ENCODE measurements at places on chromosomes 6 and 20. TPM values are rescaled to one million over a fixed set of nuclear protein-coding genes. Genes with fewer than 3 reads are reported as not detected.

- DNase-seq, result no peak
Measured at GRCh38 chr6:10719296-10719963, 3.4 kb upstream of the TMEM14C start.

DNA sequence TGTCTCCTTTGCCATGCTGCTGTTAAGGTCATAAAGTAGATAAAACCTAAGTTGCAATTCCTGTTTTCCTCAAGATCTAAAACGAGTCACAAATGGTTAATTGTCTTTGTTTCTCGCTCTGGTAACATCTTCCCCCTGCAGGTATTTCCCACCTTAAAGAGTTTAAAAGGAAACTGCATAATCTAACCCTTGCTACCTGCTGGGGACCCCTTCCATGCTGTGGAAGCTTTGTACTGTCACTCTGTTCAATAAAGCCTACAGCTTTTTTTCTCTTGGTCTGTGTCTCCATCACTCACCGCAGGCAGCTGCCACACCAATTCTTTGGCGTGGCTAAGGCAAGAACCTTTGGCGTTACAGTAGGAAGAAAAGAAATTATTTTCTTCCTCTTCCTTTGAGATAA, 117.7 kb upstream of the GJE1 start:
- no peak for DNase-seq

- DNase-seq, result no peak
Measured at GRCh38 chr20:17576215-17576614, 6.3 kb downstream of the DSTN start.

DNA sequence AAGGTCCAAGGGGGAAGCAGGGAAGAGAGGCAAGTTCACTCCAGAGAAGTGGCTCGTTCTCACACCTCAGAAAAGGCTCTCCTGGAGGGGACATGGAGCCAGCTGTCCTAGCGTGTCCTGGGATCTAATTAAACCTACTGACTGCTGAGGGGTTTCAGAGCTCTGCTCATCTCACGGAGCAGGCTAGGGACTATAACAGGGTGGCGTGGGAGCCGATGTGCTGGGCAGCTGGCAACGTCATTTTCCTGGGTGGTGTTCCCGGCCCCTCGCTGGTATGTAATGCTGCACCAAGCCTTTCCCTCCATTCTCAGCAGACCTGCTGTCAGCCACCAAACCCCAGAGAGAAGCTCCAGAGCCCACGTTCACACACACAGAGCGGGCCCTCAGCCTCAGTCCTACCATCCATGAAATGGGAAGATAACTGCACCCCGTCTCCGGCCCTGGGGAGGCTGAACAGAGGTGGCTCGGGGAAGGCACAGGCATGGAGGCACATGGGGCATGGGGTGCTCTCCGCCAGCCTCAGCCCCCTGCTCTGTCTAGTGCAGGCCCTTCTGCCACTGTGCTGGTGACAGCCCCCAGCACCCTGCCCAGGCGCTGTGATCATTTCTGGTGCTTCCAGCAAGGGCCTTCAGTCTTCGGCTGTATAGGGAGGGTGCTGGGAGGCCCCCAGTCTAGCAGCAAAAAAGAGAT, 1.9 kb downstream of the CST7 start:
- DNase-seq, result no peak

DNA sequence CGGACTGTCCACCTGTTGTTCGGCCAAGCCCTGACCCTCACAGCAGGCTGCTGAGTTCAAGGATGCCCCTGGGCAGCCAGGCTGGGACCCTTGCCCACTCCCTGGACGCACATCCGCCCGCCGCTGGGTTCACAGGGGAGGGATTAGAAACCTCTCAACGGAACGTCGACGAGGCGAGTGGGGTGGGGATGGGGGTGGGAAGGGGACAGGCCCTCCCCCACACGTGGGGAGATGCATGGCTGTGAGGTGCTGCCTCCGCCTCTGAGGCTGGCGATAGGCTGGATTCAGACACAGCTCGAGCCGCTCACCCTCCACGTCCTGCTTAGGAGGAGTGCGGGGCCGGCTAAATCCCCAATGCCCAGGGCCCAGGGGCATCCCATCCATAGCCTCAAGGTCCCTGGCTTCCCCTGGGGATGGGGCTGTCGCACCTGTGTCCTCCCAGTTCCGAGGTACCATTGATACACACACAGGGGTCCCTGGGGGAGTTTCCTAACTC, 90.6 kb upstream of the BHLHE23 start:
- no peak for DNase-seq

DNA sequence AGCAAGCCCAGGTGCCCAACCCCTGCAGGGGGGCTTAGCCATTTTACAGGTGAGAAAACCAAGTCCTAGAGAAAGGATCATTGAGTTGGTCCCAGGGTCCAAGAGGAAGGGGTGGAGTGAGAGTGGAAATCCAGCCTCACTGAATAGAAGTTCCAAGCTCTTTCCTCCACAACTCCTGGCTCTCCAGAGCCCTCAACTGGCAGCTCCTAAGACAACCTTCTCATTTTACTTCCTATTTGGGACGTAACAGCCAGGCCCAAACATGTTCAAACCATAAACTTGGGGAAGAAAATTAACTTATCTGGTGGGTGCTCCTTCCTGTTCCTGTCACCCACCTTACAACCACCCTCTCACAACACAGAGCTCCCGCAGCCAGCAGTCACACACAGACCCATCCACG, 57.9 kb downstream of the PRND start:
- DNase-seq, result no peak

WFDC10B gene
- total RNA-seq, result not detected

DNA sequence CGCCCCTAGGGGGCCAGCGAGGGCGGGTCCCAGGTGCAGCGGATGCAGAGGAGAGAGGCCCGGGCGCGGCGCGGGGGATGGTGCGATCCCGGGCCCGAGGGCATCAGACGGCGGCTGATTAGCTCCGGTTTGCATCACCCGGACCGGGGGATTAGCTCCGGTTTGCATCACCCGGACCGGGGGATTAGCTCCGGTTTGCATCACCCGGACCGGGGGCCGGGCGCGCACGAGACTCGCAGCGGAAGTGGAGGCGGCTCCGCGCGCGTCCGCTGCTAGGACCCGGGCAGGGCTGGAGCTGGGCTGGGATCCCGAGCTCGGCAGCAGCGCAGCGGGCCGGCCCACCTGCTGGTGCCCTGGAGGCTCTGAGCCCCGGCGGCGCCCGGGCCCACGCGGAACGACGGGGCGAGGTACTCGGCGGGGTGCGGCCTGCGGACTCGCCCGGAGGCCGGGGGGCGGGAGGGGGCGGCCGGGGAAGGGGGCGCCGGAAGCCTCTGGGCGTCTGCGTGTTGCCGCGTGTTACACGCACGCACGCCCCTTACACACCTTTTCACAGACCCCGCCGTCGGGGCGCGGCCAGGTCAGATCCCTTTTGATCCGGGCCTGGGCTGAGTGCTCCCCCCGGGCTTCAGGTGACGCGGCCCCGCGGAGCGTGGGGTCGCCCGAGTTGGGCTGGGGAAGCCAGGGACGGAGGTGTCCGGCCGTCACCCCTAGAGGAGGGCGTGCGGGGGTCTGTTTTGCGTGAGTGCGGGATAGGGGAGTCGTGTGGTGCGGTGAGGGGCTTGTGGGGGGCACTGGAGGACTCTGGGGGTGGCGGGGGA, 412 bp downstream of the TRIB3 start:
- no peak for DNase-seq

DNA sequence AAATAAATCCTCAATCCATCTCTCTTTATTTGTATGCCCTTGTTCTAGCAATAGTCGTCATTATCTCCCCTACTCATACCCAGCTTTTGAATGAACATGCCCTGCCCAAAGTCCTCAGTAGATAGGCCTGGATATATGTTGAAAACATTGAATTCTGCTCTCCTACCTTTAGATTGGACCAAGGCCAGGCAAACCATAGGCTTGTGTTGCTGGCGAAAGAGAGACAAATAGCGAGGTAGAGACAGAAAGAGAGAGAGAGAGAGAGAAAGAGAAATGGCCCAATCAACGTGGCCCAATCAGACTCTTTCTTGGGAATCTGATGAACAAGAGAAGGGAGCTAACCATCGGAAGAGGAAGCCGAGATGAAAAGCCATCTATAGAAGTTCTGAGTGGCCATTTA, 45.2 kb downstream of the NEDD9 start:
- no peak for DNase-seq

DNA sequence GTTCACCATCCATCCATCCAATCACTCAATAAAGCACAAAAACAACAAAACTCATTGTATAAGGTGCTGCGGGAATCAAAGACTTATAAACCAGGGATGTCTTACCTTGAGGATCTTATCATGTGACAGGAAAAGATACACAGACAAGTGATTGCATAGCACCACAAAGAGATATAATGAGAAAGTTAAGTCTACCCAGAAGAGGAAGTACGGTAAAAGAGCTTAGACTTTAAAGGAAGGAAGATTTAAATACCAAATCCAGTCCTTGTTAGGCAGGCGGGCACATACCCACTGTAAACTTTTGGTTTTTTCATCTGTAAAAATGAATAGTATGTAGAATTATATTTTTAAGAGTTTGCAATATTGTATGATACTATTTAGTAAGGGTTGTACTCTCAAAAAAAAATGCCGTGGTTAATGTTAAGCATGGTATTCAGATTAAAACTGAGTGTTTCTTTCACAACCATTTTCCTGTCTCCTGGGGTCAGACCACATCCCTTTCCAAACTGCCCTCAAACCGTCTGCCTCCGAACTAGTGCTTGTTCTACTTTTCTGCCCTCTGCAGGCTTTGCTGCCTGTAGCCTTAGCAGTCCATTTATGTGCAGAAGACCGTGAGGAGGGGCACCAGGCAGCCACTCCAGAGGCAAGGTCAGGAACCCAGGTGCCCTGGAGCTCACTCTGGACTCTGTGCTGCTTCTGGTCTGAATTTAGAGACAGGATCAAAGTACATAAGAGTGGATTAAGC, 179.5 kb upstream of the SYNDIG1 start:
- DNase-seq, result peak; percentile 14

- DNase-seq, result no peak
Measured at GRCh38 chr20:25549843-25550477, 35.4 kb downstream of the NINL start.

DNA sequence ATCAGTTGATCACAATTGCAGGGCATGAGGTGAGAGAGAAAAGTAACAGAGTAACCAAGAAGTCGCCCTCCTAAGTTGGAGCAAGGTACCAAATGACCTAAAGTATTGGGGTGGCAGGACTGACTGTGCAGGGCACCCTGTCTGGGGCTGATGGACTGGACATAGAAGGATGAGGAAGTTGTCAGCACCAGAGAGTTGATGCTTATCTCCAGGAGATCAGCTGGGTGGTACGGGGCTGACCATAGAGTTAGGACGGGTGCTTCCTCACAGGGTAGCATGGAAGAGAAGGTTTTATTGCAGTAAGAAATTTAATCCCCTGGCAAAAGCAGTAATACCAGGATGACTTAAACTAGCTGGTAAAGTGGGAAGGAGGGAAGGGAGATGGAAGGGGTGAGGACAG, 66.7 kb downstream of the TMEM170B start:
- DNase-seq, result no peak

DNA sequence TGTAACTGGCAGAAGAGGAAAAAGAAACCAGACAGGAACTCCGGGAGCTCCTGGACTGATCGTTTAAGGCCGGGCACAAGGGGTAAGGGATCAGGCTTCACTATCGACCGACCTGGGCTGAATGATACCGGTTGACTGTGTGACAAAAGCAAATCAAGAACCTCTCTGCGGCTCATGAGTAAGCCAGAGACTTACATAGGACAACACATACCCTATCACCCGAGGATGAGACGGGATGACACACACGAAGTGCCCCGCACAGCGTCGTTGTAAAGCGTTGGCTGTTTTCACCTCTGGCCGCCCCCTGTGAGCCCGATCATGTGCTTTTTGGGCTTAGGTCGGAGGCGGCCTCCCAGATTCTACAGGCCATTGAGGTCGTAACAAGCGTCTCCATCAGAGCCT, 695 bp upstream of the TGIF2 start:
- DNase-seq, result peak; percentile 56

DNA sequence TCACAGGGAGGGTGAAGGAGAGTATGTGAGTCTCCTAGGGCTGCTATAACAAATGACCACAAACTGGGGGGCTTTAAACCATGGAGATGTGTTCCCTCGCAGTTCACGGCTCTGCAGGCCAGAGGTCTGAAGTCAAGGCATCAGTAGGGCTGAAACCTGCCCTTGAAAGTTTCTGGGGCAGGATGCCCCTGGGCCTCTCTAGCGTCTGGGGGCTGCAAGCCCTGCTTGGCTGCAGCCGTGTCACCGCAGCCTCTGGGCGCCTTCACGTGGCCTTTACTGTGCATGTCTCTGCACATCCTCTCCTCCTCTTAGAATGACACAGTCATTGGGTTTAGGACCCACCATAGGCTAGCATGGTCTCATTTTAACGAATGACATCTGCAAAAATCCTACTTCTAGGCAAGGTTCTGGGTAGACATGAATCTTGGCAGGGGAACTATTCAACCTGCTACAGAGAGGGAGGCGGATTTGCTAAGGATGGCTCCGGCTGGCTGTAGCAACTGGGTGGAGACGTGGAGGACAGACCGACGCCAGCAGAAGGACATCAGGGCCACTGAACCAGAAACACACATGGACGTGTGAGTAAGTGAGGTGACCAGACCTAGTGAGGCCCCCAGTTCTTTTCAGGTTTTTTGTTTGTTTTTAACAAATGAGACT, 58.6 kb downstream of the PHACTR3 start:
- DNase-seq, result no peak

DNA sequence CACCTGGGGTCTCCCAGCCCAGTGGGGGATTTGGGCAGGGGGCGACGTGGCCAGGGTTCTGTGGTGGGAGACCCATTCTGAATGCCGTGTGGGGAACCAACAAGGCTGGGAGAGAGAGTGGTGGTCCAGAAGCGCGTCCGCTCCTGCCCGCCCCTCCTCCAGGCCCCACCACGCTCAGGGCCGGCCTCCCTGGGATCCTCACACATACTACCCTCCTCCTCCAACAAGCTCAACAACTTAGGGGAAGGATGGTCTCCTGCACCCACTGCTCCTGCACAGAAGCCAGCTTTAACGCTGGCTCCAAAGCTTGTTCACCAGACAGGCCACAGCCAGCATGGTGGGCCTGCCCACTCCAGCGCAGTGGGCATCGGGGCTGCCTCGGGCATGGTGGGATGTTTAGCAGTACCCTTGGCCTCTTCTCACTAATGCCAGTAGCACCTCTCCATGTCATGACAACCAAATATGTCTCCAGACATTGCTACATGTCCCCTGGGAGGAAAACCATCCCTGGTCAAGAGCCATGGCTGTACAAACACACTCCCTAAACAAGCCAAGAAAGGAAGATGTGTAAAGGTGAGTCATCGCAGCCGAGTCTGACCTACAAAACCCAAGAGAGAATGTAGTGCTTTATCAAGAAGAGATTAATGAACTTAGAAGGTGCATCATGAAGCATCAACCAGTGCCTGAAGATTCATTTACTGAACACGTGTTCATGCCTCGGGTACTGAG, 75.7 kb downstream of the BMP7 start:
- no peak for DNase-seq

DNA sequence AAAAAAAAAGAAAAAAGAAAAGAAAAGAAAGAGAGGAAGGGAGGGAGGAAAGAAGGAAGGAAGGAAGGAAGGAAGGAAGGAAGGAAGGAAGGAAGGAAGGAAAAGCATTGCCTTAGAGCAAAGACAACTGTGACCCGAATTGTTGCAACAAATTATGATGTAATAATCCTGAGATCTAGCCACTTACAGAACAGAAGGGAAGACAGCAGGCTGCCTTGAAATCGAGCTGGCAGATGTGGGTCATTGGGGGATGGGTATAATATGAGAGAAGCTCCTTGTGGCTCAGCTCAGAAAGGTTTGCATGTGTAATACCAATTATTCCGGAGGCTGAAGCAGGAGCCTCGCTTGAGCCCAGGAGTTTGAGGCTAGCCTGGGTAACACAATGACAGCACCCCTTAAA, 208.1 kb upstream of the PROKR2 start:
- no peak for DNase-seq
